ENCODE measurements at places on chromosomes 4 and X.

- no peak for DNase-seq
These were observed 1.3 kb upstream of the FAT1 start for GRCh38 chr4:186724864-186725468.

GRCh38 chr4:10385994-10386394 lies 71.2 kb downstream of the ZNF518B start:
- no peak for DNase-seq

GRCh38 chr4:146340798-146341197 lies 126.5 kb downstream of the REELD1 start:
- DNase-seq: no peak

DNA sequence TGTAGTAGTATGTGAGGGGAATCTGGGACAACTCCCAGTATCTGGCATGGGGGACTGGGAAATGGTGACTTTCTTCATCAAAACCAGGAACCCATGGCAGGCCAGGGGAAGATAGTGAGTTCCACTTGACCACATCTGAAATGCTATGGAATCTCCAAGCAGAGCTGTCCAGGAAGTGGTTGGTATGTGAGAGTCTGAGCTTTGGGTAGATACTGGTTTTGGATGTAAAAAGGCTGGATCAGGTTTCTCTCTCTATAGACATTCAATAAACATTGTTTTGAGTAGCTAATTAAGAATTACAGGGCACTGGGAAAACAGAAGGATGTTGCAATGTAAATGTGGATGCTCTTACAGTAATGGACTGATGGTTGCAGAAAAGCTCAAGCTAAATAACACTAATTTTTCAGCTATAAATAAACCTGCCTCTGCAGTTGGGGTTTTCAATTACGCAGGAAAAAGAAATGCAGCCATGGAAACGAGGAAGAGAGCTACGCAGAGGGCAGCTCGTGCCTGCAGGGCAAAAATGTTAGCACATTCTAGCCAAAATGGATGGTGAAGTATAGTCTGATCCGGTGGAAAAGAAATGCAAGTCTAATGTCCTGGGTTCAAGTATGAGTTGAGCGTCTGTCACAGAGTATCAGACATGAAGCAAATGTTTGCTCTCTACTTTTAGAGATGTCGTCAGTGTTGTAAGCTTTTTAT lies 13.4 kb upstream of the CHRNA9 start:
- DNase-seq: no peak

DNA sequence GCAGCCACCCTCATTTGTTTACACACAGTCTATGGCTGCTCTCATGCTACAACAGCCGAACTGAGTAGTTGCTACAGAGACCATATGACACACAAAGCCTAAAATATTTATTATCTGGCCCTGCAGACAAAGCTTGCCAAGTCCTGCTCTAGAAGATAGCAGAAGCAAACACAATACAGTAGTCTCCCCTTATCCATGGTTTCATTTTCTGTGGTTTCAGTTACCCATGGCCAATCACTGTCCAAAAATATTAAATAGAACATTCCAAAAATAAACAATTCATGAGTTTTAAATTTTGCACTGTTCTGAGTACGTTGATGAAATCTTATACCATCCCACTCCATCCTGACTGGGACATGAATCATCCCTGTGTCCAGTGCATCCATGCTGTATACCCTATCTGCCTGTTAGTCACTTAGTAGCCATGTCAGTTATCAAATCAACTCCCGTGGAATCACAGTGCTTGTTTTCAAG lies 40.2 kb upstream of the ZNF81 start:
- DNase-seq: no peak

DNA sequence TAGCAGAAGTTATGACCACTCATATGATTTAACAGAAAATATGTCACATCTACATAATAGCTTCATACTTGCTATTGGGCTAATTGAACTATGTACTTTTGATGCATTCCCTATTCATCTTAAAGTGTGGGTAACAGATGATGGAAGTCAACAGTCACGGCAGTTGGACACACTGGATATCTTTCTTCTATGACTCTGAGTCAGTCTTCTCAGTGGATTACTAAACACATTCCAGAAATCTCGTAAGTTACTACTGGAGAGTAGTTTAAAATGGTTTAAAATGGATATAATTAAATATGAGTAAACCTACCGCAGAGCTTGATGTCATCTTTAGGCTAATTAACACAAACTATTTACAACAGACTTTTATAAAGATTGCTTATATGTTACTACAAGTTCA lies 30.1 kb upstream of the CFAP299 start:
- no peak for DNase-seq

DNA sequence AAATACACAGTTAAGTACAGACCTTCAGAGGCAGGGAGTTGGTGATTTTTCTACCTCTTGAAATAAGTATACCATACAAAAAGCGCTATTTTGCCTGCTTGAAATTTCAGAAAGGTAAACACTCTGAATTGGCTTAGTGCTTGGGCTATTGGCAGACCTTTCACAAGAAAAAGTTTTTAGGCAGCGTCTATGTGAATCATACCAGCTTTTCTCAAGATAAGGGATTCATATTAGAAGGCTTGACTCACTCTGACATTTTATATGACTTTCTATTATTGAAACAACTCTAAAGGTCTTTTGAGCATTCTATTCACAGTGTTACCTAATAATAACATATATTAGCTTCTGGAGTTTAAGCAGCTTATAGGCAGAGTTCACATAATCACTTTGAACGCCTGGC lies 286.4 kb upstream of the FAT1 start:
- no peak for DNase-seq

GRCh38 chrX:139204898-139205667 lies 325.5 kb upstream of the F9 start:
- no peak for DNase-seq

DNA sequence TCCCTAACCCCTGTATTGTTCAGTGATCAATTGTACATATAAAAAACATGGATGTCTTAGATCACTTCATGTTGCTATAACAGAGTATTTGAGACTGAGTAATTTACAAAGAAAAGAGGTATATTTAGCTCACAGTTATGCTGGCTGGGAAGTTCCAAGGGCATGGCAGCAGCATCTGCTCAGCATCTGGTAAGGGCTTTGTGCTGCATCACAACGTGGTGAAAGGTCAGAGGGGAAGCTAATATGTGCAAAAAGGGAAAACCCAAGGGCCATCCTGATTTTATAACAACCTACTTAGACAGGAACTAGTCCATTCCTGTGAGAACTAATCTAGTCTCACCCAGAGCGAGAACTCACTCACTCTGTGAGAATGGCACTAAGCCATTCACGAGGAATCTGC lies 128.2 kb upstream of the OTUD4 start:
- DNase-seq: no peak

GRCh38 chr4:100826808-100827548 lies 309.2 kb upstream of the EMCN start:
- DNase-seq: no peak

DNA sequence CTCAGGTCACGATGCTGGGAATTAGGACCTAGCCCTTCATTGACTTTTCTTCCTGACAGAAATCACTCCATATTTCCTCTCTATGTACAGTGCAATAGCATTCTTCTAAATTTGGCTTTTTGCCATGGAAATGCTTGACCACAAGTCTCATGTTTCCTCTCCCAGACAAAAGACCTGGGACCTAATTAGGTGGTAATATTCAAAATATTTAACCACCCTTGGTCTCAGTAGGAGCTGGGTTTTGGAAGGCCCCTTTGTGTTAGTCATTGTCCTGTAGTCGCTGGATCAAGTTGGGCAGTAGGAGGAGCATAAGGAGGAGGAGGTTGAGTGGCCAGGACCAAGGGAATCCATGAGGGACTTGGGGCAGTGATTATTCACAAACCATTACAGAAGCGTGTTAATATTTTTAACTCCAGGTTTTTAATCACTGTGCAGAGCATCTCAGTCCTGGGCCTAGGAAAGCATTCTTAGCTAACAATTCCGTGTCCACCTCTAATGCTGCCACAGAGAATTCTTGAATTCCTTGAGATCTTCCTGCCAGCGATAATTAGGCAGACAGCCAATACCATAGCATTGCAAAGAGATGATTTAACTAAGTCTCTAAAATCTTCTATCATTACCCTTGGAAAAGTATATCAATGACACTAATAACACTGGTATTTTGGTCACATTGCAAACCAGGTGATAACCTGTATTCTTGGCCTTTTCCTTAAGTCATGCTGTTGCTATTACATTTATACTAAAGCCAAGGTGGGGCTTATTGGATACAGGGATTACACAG lies 25.0 kb upstream of the SHROOM4 start:
- DNase-seq: no peak

DNA sequence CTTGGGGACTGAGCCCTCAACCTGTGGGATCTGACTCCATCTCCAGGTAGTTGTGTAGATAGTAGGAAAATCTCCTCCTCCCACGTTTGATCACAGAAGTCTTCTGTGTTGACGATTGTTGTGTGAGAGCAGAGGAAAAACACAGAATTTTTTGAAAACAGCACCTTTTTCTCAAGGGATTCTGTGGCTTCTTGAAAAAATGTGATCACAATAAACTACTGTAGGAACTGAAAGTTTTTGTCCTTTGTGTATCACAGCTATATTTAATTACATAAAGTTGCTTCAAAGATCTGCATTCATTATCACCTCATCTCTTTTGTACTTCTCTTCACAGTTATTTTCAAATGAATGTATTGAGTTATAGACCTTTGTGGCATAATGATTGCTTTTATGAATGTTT lies 85.1 kb downstream of the AFF1 start:
- DNase-seq: no peak

All from stimulated activated CD4-positive, alpha-beta T cell treated with anti-CD3 and anti-CD28 coated beads, Interleukin-1b, Interleukin-23, amount 100 ng/mL, for 1 hour (primary cell).